Liver (tissue), 10 donors: ENCODE measurements at places on chromosomes 3 and 15.

DNA sequence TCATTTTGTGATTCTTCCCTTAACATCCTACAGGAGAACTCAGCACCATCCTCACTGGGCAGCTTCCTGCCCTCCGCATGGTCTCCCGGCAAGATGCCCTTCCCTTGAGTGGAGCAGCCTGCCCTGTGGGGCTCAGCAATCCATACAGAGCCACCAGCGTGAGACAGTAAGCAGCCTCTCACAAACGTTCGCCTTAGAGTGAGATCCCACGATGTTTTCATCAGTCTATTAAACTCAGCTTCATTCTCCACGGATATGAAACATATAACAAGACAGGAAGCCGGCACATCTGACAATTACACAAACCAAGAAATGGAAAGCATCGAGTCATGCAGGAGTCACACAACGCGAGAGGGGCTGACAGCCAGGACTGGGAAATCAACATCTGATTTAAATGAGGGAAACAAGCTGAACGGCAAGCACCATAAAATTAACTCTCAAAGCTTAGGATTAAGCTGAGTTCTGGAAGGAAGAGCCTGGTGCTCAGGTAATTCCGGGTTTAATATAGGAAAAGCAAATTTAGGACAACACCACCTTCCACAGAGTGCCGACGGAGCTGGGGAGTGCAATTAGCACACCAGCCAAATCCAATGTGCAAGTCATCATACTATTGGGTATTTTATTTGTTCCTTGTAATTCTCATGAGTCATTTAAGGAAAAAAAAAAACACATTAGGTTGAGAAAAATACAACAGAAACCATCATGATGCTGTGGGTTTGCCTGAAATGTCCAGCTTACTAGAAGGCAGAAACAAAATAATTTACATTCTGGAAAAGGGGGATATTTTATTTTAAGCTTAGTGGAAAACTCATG is 272.0 kb downstream of the OCA2 start:
- DNase-seq, result no peak
- H3K27ac ChIP-seq, result no peak overlapping the region
- no peaks in the 10 kb centered on the region for H3K4me1 ChIP-seq
- no peaks in the 10 kb centered on the region for H3K36me3 ChIP-seq
- H3K27me3 ChIP-seq, result no peaks in the 10 kb centered on the region
- H3K4me3 ChIP-seq, result no peak overlapping the region

GRCh38 chr15:67501177-67501835 is 19.6 kb upstream of the C15orf61 start:
- H3K27ac ChIP-seq, result no peak overlapping the region
- no peak overlapping the region for H3K4me3 ChIP-seq
- H3K4me1 ChIP-seq, result no peaks in the 10 kb centered on the region
- DNase-seq, result no peak
- H3K27me3 ChIP-seq, result no peaks in the 10 kb centered on the region

DNA sequence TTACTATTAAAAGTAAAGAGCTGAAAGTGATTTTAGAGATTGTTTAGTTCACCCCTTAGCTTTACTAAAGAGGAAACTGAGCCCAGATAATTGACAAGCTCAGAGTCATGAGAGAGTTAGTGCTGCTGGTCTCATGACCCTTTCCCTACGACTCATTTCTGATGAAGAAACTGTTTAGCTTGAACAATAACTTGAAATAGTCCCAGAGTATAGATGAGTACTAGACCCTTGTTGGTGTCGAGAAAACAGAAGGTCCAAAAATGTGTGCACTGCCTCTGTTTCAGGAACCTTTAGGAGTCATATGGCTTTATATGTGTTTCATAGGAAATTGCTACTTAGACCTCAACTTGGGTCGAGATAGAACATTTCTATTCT is 58.2 kb downstream of the IL16 start:
- no peaks in the 10 kb centered on the region for H3K4me1 ChIP-seq
- no peak overlapping the region for H3K27ac ChIP-seq
- no peak overlapping the region for H3K4me3 ChIP-seq
- no peaks in the 10 kb centered on the region for H3K27me3 ChIP-seq
- no peaks in the 10 kb centered on the region for H3K36me3 ChIP-seq
- DNase-seq, result no peak

GRCh38 chr3:152364237-152364636 is 95.5 kb downstream of the MBNL1 start:
- DNase-seq, result no peak
- H3K36me3 ChIP-seq, result peaks cover 2% of the 10 kb centered on the region
- no peak overlapping the region for H3K27ac ChIP-seq

GRCh38 chr3:81871358-81872155 is 110.1 kb upstream of the GBE1 start:
- no peak overlapping the region for H3K4me3 ChIP-seq
- H3K36me3 ChIP-seq, result no peaks in the 10 kb centered on the region
- no peak overlapping the region for H3K27ac ChIP-seq
- DNase-seq, result no peak
- H3K27me3 ChIP-seq, result no peaks in the 10 kb centered on the region
- H3K4me1 ChIP-seq, result peaks cover 23% of the 10 kb centered on the region

GRCh38 chr15:66161108-66161507 is 92.4 kb downstream of the MEGF11 start:
- no peaks in the 10 kb centered on the region for H3K36me3 ChIP-seq
- no peaks in the 10 kb centered on the region for H3K4me1 ChIP-seq
- H3K27ac ChIP-seq, result no peak overlapping the region
- H3K27me3 ChIP-seq, result no peaks in the 10 kb centered on the region

DNA sequence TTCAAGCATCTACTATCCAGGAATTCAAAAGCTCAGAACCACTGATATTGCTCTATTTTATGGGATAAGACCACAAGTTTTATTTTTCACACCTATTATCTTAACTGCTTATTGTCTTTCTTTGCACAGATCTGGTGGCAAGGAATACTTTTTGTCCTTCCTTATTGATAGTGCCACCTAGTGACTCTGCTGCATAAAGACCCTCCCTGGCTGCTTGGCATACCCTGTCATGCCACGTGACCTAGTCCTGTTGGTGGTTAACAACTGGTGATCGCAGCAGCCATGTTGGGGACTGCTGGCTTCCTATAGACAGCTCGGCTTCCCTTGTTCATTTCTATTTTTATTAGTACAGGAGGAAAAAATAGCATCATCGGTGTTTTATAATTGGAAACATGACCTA is 236.3 kb downstream of the MEX3B start:
- no peak overlapping the region for H3K4me3 ChIP-seq
- H3K36me3 ChIP-seq, result no peaks in the 10 kb centered on the region
- no peaks in the 10 kb centered on the region for H3K4me1 ChIP-seq
- DNase-seq, result no peak
- H3K27me3 ChIP-seq, result no peaks in the 10 kb centered on the region

- H3K36me3 ChIP-seq, result no peaks in the 10 kb centered on the region
- H3K4me1 ChIP-seq, result no peaks in the 10 kb centered on the region
- H3K4me3 ChIP-seq, result no peak overlapping the region
- peaks cover 7% of the 10 kb centered on the region for H3K27me3 ChIP-seq
Observed at GRCh38 chr3:13863965-13864595, 15.8 kb downstream of the WNT7A start.

DNA sequence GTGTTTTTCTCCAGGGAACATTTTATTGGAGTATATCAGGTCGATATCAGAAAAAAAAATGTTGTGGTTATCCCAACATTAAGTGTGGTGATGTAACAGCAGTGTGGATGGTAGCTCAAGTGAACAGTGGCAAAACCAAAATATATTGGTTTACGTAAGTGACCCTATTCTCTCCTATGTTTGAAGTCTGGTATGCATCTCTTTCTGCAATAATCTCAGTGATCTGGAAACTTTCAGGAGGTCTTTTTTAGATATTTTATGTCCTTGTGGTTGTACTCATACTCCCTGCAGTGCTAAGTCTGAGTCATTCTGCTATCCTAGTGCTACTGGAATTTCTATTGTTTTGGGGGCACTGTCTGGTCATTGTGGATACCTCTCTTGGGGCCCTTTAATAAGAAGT is 137.9 kb downstream of the SNRPN start:
- no peaks in the 10 kb centered on the region for H3K27me3 ChIP-seq
- H3K36me3 ChIP-seq, result peaks cover 11% of the 10 kb centered on the region
- no peak overlapping the region for H3K4me3 ChIP-seq
- no peaks in the 10 kb centered on the region for H3K4me1 ChIP-seq
- H3K27ac ChIP-seq, result no peak overlapping the region
